ENCODE measurements at places on chromosomes 13 and 19.

DNA sequence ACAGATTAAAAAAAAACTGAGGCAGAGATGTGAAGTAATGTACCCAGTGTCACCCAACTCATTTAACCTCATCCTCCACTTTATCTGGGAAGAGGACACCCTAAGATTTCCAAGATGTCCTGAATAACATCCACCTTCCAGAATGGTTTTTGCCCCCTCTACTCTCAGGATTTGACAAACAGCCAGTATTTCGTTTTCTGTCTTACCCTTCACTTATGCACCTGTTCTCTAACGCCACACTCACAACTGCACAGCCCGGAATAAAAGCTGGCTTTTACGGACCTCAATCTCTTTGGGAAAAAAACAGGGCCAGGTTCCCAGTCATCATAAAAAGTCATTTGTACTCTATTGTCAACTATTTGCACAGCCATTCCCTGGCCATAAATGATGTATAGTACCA, 21.2 kb upstream of the CEACAM6 start:
- DNase-seq, result no peak

GRCh38 chr19:14346279-14346678, 35.0 kb upstream of the ADGRE5 start:
- no peak for DNase-seq

DNA sequence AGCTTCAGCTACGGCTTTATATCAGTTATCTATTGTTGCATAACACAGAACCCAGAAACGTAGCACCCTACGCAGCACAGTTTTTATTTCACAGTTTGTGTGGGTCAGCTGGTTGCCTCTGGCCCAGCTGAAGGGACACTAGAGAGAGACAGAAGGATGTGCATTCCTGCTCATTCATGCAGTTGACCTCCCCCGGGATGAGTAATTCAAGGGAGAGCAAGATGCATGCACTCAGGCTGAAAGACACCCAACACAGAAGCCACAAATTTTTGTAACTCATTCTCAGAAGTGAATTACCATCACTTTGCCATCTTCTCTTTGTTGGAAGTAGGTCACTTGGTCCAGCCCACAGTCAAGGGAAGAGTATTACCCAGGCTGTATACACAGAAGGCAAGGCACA, 89.5 kb downstream of the EFNB2 start:
- no peak for DNase-seq

- DNase-seq, result no peak
These were observed 13.9 kb upstream of the PAK4 start for GRCh38 chr19:39111593-39112199.

GRCh38 chr13:43662976-43663375, 123.8 kb downstream of the ENOX1 start:
- DNase-seq, result no peak

- no peak for DNase-seq
These were observed 26.9 kb downstream of the CDK8 start for GRCh38 chr13:26280822-26281221.

DNA sequence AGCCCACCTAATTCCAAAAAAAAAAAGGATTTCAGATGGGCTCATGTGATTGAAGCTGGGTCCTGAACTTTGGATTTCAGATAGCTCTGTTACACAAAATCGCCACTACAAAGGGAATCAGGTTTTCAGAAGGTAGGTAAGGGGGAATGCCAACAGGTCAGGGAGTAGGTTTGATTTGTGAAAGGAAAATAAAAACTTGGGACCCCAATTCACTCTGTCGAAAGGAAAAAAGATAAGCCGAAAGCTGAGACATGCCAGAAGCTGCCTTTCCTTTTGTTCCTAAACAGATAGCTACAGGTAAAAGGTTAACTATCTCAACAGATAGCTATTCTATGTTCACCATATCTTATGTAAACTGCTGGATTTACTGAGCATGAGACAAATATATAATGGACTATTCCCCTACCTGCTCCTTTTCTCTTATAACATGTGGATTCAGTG, 4.0 kb downstream of the KRTDAP start:
- no peak for DNase-seq

DNA sequence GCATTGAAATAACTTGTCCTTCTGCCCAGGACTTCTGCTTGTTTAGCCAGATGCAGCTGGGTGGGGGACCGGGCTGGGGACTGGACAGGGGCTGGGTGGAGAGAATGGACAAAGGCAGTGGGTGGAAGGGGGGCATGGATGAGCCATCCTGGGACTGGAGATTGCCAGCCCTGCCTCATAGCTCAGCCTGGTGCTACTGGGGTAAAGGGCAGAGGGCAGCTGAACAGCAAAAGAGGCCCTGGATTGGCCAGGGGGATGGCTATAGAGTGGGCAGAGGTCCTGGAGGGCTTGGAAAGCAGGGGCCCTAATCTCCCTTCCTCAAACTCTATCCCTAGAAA, 17.7 kb upstream of the PLAUR start:
- DNase-seq, result no peak

DNA sequence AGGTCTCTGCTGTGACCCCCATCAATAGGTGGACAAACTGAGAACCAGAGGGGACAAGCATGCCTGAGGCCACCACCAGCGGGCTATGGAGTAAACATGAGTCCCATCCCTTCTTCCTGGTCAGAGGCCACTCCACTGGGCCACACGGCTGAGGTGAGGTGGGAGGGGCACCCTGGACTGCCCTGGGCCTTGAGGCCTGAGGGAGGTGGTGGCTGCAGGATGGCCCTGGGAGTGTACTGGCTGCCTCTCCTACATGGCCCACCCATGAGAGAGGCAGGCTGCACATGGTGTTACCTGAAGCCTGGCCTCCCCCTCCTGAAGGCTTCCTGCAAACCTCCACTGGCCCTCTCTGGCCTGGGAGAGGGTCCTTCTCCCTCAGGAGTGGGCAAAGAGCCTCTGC, 222.4 kb downstream of the TUBA3C start:
- no peak for DNase-seq

- no peak for DNase-seq
These were observed 5.0 kb upstream of the LINGO3 start for GRCh38 chr19:2312820-2313501.

- peak; percentile 33 for DNase-seq
These were observed 798 bp downstream of the SLC1A5 start for GRCh38 chr19:46787331-46788261.

DNA sequence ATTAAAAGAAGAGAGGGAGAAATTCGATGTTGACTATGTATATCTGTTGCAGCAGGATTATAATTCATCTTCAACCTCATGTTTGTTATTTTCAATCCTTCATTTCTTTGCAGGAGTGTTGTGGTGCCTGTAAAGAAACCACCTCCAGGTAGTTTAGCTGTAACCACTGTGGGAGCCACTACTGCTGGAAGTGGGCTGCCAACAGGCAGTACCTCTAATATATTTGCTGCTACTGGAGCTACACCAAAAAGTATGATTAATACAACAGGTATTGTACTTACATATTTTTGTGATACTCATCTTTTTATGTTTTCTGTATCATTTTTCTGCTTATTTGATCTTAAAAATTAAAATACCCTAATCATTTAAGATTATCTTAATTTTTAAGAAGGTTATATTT, 266.5 kb downstream of the NBEA start:
- DNase-seq, result no peak

DNA sequence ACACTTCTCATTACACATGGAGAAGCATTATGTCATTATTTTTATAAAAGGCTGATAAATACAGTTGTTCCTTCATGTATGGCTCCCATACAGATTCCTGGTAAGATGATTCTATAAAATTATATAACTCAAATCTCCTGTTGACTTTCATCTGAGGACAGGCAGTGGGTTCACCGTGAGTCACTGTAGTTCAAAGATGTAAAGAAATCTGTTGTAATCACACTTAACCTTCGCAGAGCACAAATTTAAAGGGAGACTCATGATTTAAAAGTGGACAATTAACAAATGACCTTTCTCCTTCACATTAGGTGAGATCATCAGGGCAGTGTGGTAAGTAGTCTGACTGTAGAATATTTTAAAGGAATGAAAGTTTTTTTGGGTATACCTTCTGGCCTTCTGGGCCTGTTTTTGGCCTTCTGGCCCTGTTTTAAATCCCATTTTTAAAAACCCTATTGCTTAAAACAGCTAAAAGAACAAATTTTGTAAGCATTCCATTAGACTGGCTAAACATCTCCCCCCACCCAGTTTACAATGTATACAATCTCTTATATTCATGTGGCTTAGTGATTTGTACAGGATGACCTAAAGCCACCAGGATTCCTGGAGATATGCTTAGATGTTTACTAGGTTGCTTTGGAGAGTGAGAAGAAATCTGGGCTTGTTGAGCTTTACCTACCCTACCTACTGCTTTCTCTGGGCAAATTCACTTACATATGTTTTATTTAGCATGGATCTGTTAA, 171.2 kb downstream of the ITGBL1 start:
- DNase-seq, result no peak

GRCh38 chr19:10001899-10002298, 8.4 kb downstream of the COL5A3 start:
- DNase-seq, result no peak

DNA sequence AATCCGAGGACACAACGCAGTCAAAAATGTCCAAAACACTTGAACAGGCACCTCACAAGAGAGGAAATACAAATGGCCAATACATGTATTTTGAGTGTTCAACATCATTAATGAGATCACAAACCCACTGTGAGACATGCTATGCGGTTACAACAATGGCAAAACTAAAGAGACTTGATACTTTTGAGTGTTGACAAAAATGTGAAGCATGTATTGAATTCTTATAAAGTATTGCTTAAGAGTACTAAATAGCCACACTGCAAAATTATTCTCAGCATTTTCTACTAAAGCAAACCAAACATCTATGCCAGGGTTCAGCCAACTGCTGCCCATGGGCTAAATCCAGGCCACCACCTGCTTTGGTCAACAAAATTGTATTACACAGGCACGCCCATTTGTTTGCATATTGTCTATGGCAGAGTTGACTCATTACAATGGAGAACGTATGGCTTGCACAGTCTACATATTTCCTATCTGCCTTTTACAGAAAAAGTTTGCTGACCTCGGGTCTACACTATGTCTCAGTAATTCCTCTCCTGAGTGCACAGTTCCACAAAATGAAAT, 135.3 kb downstream of the B3GLCT start:
- no peak for DNase-seq

DNA sequence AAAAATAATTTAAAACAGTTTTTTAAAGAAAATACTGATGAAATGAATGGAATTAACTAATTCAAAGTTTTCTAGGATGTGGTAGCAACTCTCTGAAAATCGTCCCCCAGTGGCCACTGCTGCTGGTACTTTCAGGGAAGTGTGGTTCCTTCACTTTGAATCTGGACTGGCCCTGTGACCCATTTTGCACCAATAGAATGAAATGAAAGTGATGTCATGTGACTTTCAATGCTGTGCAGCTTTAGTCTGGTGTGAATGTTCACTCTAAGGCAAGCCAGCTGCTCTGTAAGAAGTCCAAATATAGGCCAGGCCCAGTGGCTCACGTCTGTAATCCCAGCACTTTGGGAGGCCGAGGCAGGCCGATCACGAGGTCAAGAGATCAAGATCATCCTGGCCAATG, 26.4 kb upstream of the HNRNPA1L2 start:
- DNase-seq, result no peak

GRCh38 chr13:99225078-99225477, 24.4 kb downstream of the UBAC2 start:
- no peak for DNase-seq

- DNase-seq, result no peak
These were observed 48.0 kb downstream of the RFC3 start for GRCh38 chr13:33865945-33866344.

- DNase-seq, result no peak
These were observed 218.4 kb upstream of the TMTC4 start for GRCh38 chr13:100892981-100893380.

GRCh38 chr13:27556109-27556508, 64.2 kb downstream of the LNX2 start:
- DNase-seq, result no peak

DNA sequence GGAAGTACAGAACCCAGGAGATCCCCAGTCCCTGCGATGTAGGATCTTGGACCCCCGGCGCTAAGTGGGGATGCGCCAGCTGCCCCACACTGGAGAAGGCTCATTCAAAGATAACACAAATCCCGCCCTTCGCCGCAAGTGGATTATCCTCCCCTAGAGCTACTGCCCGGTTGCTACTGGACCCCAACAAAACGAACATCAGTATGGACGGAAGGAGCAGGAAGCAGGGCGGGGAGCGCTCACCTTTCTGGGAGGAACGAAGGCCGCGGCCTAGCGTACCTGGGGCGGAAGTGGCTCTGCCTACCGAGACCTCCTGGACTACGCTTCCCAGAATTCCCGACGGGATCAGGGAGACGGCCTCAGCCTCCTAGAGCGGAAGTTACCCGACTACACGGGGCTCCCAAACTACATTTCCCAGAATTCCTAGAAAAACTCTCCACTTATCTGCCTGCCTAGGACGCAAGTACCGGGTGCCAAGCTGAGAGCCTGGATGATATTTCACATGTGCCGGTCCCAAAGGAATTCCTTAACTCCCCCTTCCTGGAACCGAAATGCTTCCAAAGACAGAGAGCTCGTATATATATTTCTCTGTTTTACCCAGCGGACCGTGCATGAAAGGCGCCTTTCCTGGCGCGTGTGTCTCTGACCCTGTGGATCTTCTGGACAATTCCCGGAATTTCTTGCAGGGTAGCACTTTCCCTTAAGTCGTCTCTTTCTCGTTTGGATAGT, at the start of gene ZNF112:
TSS of gene ZNF112 (minus strand) at position 298 of the 729 bp plus-strand sequence. CDS start 16,141 bp downstream, outside the sequence.
- DNase-seq, result no peak

DNA sequence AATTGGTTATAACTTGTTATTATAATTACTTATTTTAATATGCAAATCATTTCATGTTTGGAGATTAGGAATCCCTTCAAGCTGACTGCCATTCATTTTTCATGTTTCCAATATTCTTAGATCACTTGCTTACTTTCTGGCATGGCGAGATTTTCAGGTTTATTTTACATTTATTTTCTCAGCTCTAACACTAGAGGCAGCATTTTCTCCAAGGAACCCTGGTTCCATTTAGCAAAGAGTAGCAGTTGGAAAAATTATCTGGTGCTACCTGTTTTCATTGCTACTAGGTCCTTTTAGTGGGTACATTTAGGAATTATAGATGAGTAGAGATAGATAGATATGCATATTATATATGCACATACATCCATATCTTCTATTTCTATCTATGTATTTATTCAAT, 90.9 kb upstream of the TRPC4 start:
- no peak for DNase-seq

DNA sequence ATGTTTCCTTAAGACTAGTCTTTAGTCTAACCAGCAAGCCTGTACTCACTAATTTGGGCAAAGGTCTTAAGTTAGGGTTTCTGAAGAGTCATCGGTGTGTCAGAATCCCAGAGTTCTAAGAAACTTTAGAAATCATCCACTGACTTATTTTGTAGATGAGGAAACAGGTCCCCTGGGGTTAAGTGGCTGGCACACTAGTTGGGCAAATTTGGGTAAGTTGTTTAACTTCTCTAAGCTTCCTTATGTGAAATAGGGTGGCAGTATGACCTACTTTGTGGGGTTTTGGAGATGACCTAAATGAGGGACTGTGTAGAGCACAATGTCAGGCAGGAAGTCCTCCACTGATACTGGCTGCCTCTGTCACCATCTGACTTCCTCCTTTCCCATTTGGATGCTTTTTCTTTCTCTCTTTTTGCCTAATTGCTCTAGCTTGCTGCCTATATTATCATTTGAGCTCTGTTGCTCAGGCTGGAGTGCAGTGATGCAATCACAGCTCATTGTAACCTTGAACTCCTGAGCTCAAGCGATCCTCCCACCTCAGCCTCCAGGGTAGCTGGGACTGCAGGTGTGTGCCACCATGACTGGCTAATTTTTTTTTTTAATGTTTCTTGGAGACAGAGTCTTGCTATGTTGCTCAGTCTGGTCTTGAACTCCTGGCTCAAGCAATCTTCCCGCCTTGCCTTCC, 2.3 kb downstream of the ADGRE3 start:
- no peak for DNase-seq
